ENCODE measurements at places on chromosomes 13 and 19.

- DNase-seq = no peak
Measured at GRCh38 chr13:87923753-87924152, 252.6 kb downstream of the SLITRK5 start.

DNA sequence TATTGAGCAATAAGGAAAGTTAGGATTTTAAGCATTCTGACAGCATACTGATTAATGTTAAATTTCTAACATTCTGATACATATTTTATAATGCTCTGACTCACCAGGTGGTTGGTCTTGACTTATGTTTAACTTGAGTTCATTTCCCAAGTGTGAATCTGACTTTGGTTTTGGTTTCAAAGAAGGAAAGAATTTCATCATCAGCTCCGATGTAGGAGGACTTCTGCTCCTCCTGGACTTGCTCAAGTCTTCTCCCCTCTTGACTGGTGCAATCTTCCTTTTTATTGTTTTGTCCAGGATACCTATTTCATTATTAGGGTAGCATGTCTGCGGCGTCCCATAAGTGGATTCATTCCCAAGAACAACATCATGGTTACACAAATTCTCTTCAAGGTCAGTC is 141.3 kb downstream of the RNF17 start:
- no peak for DNase-seq

- no peak for DNase-seq
Measured at GRCh38 chr13:83895994-83896580, 13.8 kb upstream of the SLITRK1 start.

DNA sequence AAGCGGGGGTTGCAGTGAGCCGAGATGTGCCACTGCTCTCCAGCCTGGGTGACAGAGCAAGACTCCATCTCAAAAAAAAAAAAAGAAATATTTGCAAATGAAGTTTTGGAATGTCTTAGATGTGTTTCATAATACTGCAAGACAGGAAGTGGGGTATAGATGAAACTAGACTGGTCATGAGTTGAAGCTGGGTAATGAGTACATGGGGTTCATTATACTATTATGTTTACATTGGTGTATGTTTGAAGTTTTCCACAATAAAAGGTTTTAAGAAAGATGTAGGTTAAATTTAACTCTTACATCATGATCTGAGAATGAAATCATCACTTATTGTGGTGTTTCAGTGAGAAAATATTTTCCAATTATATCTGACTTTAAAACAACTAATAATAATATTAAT is 19.0 kb downstream of the FNDC3A start:
- no peak for DNase-seq

DNA sequence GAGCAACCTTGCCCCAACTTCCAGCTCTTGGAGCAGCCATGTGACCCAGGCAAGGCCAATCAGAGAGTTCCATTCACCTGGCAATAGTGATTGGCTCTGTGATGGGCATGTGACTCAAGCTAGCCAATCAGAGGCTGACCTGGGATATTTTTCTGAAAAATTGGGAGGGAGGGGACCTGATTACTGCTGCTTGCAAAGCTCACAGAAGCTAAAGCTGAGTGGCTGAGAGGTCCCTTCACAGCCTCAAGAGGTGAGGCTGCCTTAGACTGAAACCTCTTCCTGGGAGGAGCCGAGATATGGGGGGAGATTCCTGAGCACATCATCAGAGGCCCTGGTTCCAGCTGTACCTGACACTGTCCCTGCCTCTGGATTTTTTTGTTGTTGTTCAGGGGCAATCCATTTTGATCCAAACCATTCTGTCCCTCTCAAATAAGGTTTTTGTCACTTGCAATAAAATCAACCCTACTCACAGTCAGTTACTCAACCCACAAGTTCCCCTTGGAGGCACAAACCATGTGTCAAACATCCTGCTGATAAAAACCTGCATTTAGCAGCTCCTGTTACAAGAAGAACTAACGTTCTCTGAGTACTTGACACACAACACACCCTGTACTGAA is 4.8 kb downstream of the CIB3 start:
- no peak for DNase-seq
